ENCODE measurements at places on chromosomes 11 and 22. TPM values are rescaled to one million over a fixed set of nuclear protein-coding genes. Genes with fewer than 3 reads are reported as not detected.

DGCR6L gene
- 53.9 TPM for total RNA-seq

SCGB1D2 gene
- total RNA-seq = not detected

RAG1 gene
- total RNA-seq = 0.86 TPM

GUCY1A2 gene
- total RNA-seq = 3.7 TPM

GRM5 gene
- total RNA-seq = 0.07 TPM

DDTL gene
- 1.2 TPM for total RNA-seq

DNA sequence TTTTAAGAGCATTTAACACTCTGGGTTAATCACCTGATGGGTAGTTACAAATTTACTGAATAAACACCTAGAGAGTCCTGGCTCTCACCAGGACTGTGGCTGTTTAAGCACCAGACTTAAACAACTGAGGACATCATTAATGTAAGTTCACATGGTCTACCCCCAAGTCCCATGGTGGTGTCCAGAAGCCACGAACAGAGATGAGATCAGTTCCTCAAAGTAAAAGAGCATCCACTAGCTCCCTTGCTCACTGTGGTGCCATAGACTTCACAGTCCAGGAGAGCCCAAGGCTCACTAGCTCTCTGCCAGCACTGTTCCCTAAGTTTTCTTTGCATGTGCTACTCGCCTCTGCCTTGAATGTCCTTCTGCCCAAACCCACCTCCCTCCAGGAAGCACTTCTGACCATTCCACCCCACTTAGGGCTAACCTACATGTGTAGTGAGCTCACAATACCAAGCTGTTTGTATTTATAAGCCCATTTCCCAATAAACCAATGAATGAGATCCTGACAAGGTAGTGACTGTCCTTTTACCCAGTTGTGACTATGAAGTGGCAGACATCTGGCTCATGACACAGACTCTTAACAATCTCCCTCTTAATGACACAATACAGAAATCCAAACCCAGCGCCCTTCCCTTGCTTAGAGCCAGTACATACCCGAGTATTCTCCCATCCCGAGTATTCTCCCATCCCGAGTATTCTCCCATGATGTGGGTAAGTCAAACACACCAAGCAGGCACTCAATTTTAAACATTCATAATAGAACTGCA, 15.7 kb downstream of the NAP1L4 start:
- no peak for DNase-seq

GRCh38 chr11:65864706-65865471, 4.7 kb downstream of the MUS81 start:
- no peak for DNase-seq

GRCh38 chr11:93773045-93773477, 11.0 kb upstream of the MED17 start:
- DNase-seq = peak; percentile 88

- DNase-seq = peak; percentile 78
Measured at GRCh38 chr11:43282607-43283440, 29.0 kb upstream of the API5 start.

DNA sequence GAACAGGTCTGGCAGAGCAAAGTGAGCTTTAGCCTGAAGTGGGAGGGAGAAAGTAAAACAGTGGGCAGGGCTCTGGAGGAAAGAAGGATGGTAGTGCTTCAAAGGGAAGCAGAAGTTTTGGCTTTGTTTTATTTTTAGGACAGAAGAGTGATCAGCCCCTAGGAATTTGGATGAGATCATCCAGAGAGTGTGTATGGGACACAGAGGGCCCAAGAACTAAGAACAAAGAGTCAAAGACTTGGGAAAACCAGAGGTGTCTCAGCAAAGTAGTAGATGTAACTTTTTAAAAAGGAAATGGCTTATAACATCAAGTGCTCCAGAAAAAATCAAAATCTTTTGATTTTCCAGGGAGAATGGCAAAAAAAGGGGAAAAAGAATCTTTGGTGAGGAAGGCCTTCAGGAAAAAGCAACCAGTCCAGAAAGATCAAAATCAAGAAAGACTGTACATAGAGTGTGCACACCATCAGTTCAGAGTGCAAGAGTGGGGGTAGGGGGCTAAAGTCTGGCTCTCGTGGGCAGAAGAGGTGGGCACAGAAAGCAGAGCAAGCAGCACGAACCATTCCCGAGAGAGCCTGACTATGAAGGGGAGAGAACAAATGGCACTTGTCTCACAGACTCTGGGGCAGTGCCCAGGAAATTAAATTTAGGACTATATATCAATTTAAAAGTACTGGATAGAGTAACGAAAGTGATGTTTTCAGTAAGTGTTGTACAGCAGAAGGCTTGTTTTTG, 30.0 kb downstream of the MAPK1 start:
- no peak for DNase-seq

DNA sequence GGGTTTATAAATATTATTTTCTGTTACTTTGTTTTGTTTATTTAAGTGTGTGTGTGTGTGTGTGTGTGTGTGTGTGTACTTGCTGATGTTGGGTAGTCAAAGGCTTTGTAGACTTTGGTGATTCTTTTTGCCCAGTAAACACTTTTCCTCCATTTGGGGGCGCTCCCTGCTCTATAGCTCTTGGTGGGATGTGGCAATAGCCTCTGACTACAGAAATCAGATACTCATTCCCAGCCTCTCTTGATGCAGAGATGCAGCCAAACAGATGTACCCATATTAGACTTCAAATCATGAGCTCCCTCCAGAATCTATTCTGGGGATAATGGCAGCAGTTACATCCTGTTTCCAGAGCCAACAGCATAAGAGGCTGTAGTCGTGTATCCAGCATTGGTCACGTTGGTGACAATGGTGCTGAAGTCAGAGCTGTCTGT, 33.4 kb upstream of the APOL5 start:
- peak; percentile 75 for DNase-seq

- no peak for DNase-seq
Measured at GRCh38 chr11:86955111-86955360, 159 bp downstream of the FZD4 start.

DNA sequence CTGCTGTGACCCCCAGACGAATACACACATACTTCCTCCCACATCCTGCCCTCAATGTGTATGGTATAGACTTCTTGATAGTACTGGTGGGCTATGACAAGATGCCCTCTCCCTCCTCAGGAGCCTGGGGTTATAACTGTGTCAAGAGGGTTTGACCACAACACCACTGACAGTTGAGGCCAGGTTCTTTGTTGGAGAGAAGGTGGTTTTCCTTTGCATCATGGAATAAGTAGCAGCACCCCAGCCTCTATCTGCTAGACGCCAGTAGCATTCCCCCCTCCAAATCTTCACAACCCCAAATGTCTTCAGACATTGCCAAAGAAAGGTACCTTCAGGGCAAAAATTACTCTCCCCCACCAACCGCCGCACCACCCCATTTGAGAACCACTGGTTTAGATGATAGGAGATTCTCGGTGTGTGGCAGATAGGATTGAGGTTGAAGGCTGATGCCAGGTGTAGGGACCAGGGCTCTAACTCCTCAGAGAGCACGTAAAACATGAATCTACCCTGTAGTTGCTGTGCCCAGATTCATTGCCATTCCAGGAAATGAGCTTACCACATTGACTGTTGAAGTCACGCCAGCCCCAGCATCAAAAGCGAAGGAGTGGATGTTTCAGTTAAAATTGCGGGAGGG, 5.5 kb upstream of the MYO18B start:
- DNase-seq = peak; percentile 21

DNA sequence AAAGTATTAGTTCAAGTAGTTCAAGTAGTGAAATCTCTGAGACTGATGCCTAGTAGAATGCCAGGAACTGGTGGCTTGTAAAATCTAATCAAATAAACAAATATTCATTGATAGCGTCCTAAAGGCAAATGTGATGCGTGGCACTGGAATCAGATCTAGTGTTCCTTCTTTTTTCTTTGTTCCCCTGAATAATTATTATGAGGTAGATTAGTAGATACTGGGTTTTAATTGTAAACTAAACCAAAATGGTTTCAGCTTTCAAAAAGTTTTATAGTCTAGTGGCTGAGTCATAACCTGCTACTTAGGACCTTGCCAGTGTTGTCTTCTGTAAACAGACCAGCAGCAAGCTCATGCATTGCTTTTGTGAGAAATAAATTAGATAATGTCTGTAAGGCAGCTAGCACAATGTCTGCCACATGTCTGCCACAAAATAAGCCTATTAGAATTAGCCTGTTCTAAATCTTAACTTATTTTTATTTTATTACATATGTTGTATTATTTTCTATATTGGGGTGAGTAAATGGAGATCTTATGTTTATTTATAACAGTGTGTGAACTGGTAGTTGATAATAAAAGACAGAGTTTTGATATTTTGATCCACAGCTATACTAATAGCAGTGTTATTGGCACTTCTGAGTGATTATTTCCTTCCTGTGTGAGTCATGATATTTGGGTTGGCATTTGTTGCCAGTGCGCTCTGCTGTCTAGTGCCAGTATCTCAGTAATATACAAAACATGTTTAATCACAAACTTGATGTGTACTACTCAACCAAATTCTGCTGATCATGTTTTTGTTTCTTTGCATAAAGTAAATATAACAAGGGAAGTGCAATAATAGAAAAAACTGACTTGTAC, 135.7 kb downstream of the TMEM135 start:
- DNase-seq = no peak

GRCh38 chr11:102680945-102681344, 24.6 kb downstream of the MMP27 start:
- no peak for DNase-seq

- DNase-seq = peak; percentile 71
Measured at GRCh38 chr22:22099833-22100812, 117.5 kb upstream of the TOP3B start.

DNA sequence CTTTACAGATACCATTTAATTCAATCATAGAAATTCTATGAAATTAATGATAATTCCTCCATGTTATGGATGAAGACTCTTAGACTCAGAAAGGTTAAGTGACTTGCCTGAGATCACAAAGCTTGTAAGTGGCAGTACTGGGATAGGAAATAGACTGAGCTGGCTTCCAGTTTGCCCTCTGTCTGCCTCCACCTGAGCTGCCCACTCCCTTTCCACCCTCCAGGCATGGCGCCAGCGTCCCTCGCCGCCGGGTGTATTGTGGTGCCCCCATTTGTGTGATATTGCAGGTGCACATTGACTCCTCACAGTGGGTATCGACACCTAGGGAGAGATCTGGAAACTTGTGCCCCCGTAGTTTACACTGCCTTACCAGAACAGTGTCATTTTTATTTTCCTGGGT, 9.4 kb upstream of the RPS3 start:
- no peak for DNase-seq

All from endodermal cell (in vitro differentiated cells).